ENCODE measurements at places on chromosomes 12 and 14.

DNA sequence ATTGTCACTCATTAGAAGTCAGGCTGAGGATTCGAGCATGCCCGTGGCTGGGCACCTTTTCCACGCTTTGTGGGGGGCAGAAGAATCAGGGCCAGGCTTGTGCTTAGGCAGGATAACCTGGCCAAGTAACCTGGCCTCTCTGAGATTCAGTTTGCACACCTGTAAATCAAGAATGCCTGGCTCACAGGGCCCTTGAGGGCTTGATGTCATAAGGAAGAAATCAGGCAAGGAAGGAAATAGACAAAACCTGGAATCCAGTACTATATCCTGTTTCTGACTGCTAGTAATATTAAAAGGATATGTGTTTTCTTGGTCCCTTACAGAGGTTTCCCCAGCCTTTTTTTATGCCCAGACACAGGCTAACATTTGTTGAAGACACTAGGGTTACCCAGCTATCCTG is 91.9 kb downstream of the SAMD4A start:
- no peak for DNase-seq

- DNase-seq = no peak
Observed at GRCh38 chr14:38255673-38256532, at the start of gene CLEC14A. TSS of gene CLEC14A (minus strand) at chr14:38256093. CDS start at chr14:38256022, 71 bp downstream.

DNA sequence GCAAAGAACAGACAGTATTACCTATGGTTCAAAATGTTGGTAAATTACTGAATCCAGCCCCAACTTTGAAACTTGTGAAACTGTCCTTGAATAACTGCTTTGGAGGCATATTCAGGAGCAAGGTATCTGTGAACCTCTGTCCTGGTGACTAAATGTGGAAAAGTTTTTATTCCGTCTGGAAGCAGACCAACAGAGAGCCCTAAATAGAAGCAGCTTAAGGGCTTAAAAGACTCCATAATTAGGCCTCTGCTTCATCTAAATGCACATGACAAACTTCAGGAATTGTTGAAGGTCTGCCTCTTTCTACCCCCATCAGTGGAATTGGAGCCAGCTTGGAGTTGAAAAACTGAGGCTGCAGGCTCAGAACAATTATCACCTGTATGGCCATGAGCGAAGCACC is 276.5 kb downstream of the KCNH5 start:
- no peak for DNase-seq

- no peak for DNase-seq
Observed at GRCh38 chr14:68131907-68132306, 312.3 kb downstream of the RAD51B start.

DNA sequence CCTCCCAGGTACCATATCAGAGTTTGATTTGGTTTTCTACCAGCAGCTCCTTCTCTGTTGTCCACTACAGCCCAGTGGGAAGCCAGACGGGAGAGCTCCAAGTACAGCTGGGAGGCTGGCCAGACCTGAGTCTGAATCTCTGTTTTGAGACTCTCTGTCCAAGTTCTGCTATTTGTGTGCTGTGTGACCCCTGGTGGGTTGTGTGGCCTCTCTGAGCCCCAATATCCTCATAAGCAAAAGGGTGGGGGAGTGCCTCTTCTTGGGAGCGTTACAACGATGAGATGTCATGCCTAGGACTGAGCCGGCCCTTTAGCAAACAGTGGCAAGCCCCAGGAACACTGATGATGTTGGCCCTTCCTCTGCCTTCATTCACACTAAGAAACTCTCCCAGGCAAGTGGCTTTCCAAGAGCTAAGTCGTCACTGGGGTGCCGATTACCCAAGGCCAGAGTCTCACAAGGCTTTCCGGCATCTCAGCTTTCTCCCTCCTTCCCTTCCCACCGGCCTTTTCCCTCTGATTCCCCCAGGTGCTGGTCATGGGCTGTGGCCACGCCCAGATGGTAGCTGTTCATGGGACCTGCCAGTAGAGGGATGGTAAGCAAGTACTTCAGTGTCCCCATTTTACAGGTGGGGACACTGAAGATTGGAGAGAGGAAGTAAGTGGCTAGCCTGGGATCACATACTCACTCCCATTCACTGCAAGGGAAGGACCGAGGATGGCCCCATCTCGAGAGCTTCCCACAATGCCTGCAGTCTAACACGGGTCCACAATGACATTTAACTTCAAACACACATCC is 47.7 kb downstream of the BCL11B start:
- no peak for DNase-seq
